ENCODE measurements at places on chromosomes 1 and 21.

GRCh38 chr1:209560529-209560928 is 23.0 kb upstream of the CAMK1G start:
- no peak for DNase-seq

DNA sequence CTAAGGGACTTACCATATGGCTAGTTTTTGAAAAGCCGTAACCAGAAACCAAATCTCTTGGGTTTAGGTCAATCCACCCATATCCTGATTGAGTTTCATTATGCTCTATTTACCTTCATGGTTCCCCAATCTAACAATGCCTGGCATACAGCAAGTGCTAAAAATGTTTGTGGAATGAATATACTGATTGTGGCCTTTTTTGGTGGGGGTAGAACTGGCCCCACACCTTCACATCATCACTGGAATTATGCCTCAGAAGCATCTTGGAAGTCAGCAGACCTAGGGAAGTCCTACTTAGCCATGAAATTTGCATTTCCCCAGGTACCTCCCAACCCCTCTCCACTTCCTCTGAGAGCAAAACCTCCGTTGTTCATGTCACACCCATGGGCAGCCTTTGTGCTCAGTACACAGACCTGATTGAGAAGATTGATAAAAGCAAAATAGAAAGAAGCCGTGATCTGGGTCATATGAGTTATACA is 17.8 kb upstream of the SLAMF1 start:
- DNase-seq = no peak

DNA sequence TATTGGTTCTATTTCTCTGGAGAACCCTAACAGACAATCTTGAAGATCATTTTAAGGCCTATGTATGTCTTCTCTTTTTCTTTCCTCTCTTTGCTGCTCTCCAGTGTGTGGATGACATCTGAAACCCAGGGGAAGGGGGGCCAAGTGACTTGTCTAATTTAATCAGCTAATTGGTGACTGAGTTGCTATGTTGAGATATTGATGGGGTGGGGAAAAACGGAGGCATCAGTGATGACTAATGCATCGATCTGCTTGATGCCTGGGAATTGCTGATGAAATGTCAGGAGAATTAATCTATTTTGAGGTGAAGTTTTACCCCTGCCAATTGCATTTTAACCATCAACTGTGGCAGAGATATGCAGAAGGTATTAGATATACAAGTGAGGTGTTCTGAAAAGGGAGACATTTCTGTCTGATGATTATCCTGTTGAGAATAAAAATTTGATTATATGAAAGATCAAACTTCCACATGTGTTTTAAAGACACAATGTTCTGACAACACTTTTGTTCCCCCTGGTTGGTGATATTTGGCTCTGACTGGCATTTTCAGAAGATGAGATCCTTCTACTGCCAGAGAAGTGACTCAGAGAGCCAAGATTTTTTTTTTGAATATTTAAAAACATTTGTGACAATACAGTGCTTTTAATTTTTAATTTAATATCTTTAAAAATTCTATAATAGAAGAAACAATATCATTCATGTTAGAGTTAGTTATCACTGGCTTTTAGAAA is 18.7 kb upstream of the PTGFR start:
- no peak for DNase-seq

- DNase-seq = peak; percentile 88
Measured at GRCh38 chr1:88773540-88774150, 89.6 kb downstream of the PKN2 start.

DNA sequence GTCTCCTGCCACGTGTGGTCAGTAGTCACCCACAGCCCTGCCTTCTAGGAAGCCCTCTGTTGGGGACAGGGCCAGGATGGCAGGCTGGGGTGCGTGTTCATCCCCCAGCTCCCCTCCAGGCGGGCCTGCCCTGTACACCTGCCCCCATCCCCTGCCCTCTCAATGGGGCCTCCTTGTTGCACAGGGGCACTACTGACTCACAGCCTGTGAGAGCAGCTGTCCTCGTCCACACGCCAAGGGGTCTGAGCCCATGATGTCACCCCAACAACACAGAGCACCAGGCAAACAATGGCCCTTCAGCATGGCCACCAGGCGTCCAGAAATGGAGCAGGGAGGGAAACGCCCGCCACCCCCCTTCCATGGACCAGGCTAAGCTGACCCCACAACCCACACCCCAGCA is 64.3 kb downstream of the ARHGEF16 start:
- DNase-seq = no peak

DNA sequence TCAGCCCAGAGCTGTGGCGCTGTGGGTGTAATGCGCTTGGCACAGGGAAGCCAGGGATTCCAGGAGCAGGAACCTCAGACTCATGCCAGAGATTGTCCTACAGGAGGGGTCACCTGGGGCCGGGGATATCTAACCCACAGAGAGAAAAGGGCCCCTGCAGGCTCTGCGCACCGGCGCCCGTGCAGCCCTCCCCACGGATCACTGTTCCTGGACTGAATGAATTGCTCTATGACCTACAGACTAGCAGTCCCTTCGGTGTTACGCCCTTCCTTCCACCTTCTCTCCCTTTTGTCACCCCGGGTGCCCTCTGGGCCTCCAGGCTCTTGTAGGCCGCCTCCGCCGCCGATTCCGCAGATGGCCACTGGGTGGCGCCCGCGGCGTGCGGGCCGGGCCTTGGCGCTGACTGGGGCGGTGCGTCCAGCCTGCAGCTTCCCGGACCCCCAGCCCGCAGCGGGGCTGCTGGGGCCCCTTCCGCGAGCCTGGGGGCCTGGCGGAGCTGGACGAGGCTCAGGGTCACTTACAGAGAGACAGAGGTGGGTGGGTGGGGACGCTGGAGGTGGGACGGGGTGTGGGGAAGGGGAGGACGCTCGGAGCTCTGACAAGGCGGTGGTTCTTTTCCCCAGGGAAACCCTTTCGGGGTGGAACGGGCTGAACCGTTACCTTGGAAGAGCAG is 101.3 kb downstream of the IER5 start:
- DNase-seq = peak; percentile 75

- DNase-seq = no peak
Measured at GRCh38 chr1:24366707-24367106, 46.9 kb downstream of the STPG1 start.

DNA sequence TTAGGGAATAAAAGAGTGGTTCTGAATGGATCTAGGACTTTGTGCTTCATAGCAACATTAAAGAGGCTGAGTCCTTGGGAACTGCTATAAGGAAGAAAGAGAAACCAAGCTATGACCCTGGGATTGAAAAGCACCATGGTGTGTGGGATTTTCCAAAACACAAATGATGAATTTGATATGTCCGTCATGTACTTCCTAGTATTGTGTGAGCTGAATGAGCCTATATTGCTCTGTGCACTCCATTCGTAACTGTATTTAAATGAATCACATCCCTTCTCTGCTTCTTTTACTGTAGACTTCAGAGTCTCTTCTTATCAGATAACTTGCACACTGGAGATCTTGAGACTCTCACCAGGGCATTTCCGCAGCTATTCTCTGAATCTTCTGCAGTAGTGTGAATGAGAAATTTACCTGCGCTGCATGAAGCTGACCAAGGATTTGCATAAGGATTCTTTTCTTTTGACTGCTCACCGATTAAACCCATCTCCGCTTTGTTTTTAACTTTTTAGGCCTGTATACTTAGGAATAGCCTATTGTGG is 23.1 kb upstream of the OR10J4 start:
- no peak for DNase-seq

GRCh38 chr1:185896863-185897262 is 162.7 kb downstream of the HMCN1 start:
- DNase-seq = no peak

DNA sequence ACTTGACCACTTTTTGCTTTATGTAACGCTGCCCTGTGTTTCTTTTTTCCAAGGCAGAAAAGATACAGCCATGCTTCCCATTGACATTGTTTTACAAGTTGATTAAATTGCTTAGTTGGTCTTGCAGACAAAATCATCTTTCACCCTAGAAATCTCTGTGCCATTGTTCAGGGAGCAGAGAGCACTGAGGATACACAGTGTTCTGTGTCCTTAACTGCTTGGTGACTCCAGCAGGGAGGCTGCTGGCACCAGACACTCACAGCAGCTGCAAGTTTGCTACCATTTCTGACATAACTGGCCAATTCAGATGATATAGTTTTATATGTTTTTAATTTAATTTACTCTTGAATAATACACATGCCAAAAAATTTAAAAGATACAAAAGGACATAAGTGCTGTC is 118.7 kb downstream of the RGS2 start:
- no peak for DNase-seq

Measured in Daoy (cell line).